ENCODE measurements at places on chromosomes 4 and X.
A peak's percentile ranks its signal among the peaks of the same experiment; 100 is the strongest.

DNA sequence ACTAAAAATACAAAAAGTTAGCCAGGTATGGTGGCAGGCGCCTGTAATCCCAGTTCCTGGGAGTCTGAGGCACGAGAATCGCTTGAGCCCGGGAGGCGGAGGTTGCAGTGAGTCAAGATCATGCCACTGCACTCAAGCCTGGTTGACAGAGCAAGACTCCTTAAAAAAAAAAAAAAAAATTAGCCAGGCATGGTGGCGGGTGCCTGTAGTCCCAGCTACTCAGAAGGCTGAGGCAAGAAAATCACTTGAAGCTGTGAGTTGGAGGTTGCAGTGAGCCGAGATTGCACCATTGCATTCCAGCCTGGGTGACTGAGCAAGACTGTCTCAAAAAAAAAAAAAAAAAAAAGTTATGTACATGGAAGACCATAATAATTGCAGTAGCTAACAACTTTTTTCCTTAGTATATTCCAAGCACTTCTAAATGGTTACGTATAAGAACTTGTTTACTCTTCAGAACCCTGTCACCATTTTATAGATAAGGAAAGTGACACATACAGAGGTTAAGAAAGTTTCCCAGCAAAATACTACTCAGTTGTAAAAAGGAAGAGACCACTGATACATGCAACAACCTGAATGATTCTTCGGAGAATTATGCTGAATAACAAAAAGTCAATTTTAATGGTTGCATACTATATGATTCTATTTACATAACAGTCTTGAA, 24.5 kb downstream of the RUFY3 start:
- no peak for DNase-seq

DNA sequence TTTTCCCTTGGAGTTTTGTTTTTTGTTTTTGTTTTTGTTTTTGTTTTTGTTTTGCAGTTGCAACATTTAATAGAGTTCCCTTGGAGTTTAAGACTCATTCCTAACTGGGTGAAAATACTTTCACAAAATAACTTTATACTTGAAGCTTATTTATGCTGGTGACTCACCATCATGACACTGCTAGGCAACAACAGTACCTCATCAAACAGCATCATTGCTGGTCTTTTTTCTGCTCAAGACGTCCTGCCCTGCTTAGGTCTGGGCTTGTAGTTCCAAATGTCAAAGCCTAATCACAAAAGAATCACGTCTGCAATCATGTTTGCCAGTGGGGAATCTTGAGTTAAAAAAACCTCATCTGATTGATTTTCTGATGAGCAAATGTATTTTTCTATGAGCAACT, 105.7 kb upstream of the PRPS2 start:
- no peak for DNase-seq

GRCh38 chr4:184287697-184288255, 70.1 kb upstream of the ENPP6 start:
- DNase-seq = peak; percentile 20

- DNase-seq = no peak
These were observed 35.5 kb downstream of the CCNI start for GRCh38 chr4:77040270-77040669.

DNA sequence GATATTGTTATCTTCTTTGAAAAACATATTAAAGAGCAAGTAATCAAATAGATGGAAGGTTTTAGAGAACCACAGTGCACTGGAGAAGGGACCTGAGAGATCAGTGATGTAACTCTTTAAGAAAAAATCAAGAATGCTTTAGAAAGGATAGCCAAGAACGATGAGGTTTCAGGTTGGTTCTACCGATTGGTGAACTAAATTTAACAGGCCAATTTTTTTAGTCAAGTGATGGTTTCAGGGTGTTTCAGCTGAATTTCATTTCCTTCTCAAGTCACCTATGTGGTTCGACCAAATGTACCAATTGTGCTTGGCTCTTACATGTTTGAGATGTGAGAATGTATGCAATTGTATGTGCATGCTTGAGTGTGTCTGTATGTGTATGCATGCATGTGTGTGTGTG, 26.5 kb downstream of the HS3ST1 start:
- DNase-seq = no peak

GRCh38 chr4:170849969-170850368, 760.2 kb upstream of the AADAT start:
- DNase-seq = no peak

- no peak for DNase-seq
These were observed 77.1 kb downstream of the RBM47 start for GRCh38 chr4:40552536-40552935.

DNA sequence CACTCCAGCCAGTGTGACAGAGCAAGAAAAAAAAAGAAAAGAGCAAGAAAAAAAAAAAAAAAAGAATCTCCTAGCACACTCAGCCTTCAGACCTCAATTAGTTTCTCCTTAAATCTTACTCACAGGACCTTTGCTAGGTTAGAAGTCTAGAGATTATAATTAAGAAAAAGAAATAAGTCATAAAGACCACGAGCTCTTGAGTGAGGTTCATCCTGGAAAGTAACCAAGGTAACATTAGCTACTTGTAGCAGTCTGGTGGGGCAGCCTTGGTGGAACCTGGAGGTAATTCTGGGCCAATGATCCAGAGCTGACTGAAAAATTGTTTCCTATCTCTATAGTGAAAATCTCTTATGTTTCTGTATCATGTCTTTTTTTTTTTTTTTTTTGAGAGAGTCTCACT, 21.2 kb upstream of the DDX3X start:
- no peak for DNase-seq

DNA sequence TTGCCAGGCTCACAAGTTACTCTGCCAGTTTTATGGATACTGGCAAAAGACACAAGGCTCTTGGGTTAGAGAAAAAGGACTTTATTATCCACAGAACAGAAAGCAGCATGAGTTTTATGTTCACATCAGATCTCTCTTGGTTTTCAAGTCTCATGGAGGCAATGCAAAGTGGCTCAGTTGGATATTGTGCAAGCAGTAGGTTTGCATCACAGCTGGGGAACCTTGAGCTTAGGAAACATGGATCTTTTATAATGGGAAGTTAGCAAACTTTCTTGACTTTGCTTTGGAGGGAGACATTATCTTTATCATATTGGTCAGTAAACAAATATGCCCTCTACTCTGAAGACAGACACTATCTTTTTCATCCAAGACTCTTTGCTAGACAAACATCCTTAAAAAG, 109.2 kb upstream of the GRPR start:
- no peak for DNase-seq

DNA sequence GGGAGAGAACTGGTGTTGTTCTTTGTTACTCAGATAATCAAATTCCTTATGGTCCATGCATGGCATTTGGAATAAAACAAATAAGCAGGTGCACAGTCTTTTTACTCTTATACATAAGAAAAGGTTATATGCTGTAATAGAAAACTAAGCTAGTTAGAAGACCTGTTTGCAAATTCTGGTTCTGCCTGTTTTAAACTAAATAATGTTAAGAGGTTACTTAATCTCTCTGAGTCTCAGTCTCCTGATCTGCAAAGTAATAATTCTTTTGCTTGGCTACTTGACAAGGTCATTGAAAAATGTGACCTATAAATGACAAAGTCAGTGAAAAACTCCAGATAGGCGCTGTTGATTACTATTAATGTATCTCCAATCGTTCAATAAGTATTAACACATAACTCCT, 42.5 kb upstream of the ANXA3 start:
- DNase-seq = no peak

DNA sequence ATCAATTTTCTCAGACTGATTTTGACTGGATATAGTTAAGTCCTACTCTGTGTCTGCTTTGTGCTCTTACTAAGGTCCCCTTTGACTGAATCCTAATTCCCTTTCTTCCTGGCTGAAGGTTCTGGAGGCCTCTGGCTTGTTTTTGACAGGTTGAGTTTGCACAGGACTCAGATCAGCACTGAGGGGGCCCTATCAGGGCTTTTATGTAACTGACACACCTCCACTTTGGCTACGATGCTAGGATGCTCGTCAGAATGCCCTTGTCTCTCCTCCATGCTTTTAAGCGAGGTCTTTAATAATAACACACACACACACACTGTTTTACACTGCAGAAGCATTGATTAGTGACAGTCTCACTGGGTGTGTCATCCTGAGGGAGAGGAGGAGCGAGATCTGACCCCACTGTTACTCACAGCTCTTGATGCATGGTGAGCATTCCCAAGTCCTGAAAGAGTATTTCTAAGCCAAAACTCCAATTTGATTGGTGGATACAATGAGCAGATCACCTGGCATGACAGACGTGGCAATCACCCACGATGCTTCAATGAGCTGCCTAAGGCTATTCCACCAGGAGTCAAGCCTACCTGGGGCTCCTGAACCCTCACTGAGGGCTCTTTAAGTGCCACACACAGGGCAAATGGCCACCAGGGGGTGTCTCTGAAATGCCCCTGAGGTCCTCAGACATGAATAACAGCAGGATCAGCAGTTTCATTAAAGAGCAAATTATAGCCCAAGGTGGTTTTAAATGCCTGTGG, 130.4 kb upstream of the CPEB2 start:
- no peak for DNase-seq

DNA sequence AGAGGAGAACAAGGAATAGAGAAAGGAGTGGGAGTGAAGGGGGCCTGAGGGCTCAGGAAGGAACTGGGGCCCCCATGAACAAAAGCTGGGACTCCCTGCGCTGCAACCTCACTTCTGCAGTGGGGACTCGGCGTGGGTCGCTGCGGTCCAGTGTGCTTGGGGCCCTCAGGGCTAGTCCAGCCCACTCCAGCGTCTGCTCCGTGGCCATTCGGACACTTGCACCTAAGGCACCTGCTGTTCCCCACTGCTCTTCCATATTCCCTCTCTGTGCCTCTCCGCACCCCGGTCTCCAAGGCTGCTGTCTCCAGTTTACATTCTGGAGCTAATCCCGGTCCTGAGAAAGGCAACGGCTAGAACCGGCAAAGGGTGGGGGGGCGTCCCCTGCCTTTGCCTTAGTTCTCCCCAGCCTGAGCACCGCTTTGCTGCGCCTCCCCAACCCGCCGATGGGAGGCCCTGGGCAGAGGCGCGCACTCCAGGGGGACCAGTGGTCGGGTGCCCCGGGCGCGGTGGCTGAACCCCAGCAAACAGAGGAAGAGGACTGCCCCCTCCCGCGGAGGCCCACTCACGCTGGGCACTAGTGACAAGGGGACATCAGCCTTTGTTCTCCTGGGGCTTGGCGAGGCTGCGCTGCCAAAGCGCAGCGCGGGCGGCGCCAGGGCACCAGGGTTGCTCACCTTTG, 327.7 kb upstream of the F9 start:
- DNase-seq = no peak

GRCh38 chrX:107542500-107542899, 85.8 kb upstream of the PRPS1 start:
- DNase-seq = peak; percentile 47

GRCh38 chr4:52659001-52659721, at the start of gene USP46:
TSS of gene USP46 (minus strand) at chr4:52659301. CDS start at chr4:52659150, 151 bp downstream.
- peak; percentile 98 for DNase-seq

- DNase-seq = no peak
These were observed 97.8 kb downstream of the KDR start for GRCh38 chr4:55027596-55027995.

- DNase-seq = no peak
These were observed 45.6 kb downstream of the WDR19 start for GRCh38 chr4:39227906-39228305.

DNA sequence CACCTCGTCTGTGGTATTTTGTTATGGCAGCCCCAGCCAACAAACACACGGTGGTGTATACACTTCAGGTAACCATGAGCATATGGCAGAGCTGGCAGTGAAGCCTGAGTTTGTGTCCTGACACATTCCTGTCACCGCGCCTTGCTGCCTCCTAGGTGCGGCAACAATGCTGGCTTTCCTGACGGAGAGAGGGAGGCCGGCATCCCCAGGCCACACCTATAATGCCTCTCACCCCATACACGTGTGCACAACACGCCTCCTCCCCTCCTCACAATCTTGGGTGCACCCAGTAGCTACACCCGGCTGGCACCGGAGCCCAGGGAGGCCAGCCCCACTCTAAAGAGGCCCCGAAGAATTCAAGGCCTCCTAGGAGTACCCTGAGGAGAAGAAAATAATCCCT, 158.5 kb downstream of the NSUN7 start:
- DNase-seq = peak; percentile 23

DNA sequence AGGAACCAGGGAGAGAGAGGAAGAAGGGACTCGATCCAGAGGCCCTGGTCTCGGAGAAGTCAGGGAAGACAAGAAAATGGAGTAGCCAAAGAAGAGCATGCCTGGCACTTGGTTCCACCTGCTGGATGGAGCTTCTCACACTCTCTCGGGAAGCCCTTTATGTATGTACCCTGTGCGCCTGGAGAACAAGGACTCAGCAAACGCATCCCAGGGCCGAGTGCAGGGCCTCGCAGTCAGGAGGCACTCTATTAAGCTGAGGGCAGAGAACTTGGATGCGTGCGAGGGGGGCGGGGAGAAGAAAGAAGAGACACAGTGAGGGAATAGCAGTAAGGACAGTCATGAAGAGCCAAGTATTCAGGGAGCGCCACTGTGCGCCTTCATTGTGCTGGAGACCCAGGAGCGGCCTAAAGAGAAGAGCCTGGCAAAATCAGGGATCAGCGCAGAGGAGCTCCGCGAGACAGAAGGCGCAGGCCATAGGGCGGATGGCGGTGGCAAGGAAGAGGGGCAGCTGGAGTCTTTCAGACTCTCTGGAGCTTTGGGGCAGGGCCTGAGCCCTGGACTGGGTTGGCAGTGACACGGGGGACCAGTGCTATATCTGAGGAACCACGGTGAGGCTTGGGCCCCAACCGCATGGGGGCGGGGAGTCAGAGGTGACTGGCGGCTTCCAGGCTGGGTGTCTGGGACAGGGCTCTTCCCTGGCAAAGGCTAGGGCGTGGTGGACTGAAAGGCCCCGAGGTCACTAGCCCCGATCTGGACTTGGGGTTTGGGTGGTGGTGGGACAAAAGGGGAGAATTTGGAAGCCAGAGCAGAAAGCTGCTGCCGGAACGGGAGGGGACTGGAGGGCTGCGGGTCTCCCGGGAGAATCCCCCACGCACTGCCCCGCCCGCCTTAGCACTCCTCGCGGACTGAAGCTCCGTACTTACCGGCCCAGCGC, 1.9 kb upstream of the SEPTIN6 start:
- peak; percentile 27 for DNase-seq

DNA sequence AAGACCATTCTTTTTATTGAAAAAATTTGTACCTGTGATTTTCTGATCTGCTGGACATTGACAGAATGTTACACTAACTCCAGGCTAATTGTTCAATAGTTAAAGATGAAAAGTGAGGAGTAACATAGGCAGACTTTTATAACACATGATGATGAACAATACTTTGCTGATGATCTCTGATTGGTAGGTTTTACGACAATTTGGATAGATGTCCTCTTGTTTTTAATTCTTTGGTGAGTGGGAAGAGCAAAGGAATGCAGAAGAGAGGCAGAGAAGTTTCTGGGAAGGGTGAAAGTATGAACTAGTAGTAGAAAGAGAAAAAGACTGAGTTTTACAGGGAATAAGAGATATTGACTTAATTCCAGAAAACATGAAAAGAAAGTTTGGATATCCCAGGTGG, 267.3 kb upstream of the HAND2 start:
- no peak for DNase-seq

GRCh38 chr4:39032218-39033085, at the start of gene TMEM156:
TSS of gene TMEM156 (minus strand) at chr4:39032409. CDS start at chr4:39032313, 96 bp downstream.
- DNase-seq = no peak

Data from HuH-7 (cell line).